Stimulated activated CD8-positive, alpha-beta memory T cell treated with anti-CD3 and anti-CD28 coated beads, Interleukin-4, amount 100 ng/mL, for 1 hour (primary cell): ENCODE measurements at places on chromosomes 7 and 10.

- DNase-seq: no peak
These were observed 3.5 kb downstream of the VIPR2 start for GRCh38 chr7:159141167-159141566.

DNA sequence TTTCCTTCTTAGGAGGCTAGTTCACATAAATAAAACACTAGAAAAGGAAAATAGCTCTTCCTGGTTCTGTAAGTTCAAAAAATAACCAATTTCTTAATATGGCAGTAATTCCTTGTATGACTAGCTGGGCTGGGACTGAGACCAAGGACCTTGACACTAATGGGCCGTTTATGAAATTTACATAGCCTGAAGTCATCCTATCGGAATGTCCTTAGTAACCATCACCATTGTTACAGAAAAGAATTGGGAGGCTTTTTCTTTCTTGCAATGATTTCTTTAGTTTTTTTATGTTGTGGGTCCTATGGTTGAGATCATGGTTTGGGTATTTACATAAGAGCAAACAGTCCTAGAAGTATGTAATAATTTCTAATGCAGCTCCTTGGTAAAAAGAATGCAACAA, 87.1 kb upstream of the HDAC9 start:
- no peak for DNase-seq

- no peak for DNase-seq
These were observed 166.5 kb downstream of the LRMDA start for GRCh38 chr10:75597773-75598440.

- DNase-seq: no peak
These were observed 54.3 kb upstream of the DPYSL4 start for GRCh38 chr10:132132421-132132841.

GRCh38 chr7:153550173-153550572, 502.0 kb upstream of the DPP6 start:
- DNase-seq: no peak

- DNase-seq: no peak
These were observed 102.9 kb upstream of the MYO3A start for GRCh38 chr10:25831080-25831479.

- no peak for DNase-seq
These were observed 88.7 kb downstream of the ADARB2 start for GRCh38 chr10:1648648-1649047.

DNA sequence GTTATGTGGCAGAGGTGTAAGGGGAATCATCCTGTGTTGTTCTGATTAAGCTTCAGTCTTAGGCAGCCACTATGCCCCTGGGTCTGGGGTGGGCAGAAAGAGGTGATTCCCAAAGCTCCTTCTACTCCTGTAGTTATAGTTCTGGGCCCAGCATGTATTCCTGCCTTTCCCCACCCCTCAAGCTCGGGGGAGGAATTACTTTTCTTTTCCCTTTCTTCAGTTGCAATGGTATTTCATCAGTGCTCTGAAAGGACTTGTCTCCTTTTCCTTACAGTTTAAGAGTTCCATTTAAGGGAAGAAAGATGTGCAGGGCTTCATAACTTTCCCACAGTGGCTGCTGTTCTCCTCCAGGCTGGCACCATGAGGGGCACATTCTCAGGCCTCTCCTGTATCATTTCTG, 94.2 kb downstream of the MTPAP start:
- no peak for DNase-seq

GRCh38 chr7:123594813-123595241, 6.8 kb upstream of the ASB15 start:
- DNase-seq: no peak

DNA sequence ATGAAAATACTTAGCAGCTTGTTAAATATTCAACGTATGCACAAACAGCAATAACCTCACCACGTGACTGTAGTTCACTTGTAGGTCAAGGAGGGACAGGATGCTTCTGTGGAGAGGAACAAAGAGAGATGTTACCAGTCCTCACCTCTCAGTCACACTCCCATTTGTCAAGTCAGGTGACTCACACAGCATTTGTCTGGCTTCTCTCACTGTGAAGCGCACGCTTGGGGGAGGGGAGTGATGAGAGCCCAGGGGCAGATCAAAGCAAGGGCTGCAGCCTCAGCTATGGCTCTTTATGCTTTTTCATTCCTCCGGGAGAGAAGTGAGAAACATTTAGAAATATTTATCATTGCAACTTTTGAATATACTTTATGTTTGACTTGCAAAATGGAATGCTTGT, 2.9 kb upstream of the RBM20 start:
- DNase-seq: no peak

DNA sequence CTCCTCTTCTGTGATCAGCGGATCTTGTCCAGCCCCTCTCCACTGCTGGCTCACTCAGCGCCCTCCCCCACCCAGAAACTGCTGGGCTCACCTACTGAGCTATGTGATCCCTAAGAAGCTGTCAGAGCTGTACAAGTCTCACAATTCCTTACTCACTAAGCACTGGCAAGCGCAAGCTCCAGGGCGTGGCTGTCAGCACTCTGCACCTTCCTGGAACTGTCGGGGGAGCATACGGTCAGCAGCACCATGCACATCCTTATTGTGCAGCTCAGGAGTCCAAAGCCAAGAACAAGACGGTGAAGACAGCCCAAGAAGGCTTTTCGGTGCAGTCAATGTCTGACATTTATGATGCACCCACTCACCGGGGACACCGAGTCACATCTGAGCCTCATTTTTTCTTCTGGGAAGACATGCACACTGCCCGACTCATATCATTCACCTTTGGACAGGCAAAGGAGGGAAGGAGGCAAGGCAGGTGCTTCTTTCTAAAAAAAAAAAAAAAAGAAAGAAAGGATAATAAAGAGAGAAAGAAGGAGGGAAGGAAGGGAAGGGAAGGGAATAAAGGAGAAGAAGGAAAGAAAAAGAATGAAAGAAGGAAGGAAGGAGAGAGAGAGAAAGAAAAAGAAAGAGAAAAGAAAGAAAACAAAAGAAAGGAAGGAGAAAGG, 56.3 kb downstream of the ASB13 start:
- DNase-seq: no peak

DNA sequence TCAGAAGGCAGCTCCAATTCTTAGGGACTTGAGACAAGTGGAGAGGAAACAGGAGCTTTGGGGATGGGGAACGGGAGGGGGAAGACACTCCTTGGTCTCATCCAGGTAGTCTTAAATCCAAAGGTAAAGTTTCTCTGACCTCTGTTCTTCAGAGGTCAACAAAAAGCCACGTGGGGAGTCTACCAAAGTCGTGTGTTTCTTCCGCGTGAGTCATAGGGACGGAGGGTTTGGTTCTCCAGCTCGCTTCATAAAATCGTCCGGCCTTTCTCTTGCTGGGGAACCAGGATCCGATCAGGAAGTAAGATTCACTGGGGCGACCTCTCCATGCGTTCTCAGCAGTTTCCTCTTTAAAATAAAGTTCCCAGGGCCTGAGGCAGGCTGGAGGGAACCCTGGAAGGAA, 275.7 kb downstream of the TCERG1L start:
- DNase-seq: no peak

GRCh38 chr10:16910793-16911164, 93.6 kb upstream of the RSU1 start:
- DNase-seq: no peak

- DNase-seq: no peak
These were observed 93.7 kb downstream of the CFAP58 start for GRCh38 chr10:104447331-104447730.

GRCh38 chr7:20839196-20839735, 52.6 kb upstream of the SP8 start:
- DNase-seq: no peak

- DNase-seq: no peak
These were observed 37.2 kb downstream of the CALML3 start for GRCh38 chr10:5561704-5562645.

GRCh38 chr10:67257018-67257417, 331.2 kb downstream of the LRRTM3 start:
- no peak for DNase-seq

DNA sequence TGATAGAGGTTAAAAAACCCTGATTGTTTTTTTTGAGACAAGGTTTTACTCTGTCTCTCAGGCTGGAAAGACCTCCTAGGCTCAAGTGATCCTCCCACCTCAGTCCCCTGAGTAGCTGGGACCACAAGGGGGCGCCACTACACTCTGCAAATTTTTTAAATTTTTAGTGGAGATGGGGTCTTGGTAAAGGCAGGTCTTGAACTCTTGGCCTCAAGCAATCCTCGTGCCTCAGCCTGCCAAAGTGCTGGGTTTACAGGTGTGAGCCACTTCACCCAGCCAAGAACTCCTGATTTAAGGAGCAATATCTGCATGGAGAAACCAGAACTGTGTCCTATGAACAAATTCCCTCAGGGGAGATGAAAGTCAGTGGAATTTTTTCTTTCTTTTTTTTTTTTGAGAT, 7.3 kb upstream of the KLHDC10 start:
- peak; percentile 56 for DNase-seq

DNA sequence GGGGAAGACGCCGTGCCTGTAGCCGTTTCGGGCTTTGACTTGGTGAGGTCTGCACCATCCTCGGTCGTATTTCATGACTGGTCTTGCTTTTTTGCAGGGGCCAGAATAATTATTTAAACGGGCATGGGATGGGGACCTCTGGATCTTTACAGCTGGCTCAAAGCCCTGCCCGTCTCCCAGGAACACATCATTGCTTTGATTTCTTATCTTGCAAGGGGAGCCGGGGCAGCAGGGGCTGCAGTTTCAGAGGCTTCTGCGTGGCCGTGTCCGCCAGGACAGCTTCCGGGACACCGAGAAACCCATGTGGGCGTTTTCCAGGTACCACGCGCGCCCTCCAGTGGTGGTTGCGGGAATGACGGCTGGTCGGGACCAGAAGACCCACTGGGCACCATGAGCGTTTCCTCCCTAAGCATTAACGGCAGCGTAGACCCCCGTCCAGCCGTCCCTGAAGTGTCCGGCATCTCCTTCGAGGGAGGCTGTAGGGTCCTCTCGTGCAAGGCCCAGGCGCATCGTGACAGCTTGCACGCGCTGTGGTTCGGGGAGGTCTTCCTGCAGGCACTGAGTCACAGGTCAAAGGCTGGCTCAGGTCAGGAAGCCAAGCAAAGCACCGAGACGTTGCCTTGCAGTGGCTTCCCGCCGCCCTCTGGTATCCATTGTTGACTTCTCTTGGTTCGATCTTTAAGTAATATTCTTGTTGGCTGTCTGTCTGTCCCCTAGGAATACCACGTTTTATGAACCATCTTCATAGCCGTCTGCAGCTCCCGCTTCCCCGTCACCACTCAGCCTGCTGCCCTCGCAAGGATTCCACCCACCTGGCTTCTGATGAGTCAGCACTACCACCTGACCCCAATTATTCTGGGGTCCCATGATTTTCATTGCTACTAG, 16.2 kb upstream of the ZFAND2A start:
- DNase-seq: peak; percentile 69

DNA sequence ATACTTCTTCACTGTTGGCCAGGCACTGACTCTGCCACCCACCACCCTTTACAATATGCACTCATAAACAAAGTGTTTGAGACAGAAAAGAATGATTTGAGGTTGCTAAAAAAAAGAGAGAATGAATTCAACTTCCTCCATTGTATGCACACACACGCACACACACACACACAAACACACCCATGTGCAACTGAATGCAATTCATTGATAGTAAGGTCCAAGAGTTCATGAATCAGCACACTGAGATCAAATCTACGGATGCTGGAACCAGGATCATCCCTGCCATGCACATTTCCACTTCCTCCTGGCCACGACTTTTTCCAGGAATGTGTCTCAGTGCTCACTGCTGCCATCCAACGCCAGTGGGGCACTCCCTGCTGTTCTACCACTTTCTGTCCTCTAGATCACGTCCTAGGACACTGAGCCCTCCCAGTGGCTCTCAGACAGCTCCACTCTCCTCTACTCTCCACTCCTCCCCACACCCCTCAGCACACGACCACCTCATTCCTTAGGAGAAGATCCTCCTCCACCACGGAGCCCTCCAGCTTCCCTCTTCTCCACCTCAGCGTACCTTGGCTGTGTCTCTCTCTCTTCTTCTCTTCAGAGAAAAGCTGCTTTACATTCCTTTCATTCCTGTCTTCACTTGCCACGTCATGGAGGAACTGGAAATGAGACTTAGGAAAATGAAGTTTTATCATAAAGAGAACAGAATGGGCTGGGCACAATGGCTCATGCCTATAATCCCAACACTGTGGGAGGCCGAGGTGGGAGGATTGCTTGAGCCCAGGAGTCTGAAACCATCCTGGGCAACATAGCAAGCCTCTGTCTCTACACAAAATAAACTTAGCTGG, 12.0 kb upstream of the TMEM213 start:
- no peak for DNase-seq

DNA sequence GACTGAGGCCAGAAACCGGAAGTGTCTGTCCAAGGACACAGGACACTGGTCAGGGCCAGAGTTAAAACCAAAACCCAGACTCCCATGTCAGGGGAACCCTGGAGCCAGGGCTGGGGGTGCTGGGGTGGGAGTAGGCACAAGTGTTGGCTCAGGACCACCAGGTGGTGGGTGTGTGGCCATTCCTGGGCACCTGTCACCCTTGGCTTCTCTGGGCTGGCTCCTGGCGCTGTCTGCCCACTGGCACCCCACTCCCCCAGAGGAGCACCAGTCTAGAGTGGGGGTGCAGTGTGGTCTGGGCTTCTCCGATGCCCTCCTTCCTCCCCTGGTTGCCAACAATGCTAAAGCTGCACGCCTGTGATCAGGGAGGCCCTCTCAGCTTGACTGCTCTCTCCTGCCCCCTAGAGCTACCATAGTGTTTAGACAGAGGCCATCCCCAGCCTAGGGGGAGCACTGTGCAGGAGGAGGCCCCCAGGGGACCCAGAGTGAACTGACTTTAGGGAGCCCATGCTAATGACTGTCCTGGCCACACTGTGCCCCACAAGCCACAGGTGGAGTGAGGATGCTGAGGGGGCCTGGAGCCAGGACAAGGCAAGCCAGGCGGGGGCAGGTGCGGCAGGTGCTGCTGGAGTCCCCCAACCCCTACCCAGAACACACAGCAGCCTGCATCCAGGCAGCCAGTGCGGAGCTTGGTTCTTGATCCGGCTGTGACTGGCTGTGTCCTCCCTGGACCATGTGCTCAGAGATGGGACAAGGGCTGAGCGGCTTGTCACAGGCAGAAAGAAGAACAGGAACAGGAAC, 11.0 kb downstream of the RASGEF1A start:
- no peak for DNase-seq

DNA sequence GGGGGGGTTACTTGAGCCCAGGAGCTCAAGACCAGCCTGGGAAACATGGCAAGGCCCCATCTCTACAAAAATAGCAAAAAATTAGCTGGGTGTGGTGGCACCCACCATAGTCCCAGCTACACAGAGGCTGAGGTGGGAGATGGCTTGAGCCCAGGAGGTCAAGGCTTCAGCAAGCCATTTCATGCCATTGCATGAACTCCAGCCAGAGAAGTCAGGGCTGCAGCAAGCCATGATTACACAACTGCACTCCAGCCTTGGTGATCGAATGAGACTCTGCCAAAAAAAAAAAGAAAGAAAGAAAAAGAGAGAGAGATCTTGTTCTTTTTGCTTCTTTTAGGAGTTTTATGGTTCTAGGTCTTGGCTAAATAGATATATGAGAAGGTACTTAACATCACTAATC, 200.2 kb upstream of the PHYHIPL start:
- no peak for DNase-seq

DNA sequence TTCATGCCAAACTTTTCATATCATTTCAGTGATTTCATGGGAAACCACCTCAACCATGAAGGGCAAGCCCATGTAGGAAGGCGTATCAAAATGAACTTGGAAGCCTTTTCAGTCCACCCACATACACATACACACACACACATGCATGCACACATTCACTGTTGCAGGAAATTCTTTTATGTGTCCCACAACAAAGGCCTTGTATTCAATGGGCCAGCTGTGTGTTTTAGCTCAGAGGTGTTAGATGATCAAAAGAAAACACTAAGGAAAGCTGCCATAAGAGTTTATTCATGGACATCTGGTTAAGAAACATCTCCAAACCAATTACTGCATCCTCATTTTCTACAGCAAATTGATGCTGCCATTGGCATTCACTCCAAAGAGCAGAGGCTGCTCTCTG, 74.4 kb upstream of the STK17A start:
- DNase-seq: no peak
